Aorta (tissue), 5 donors: ENCODE measurements at places on chromosomes 16 and 17. TPM values are rescaled to one million over a fixed set of nuclear protein-coding genes. Genes with fewer than 3 reads are reported as not detected.

CHST6 gene
- polyA plus RNA-seq: 0.88 TPM

IGF2BP1 gene
- polyA plus RNA-seq: 0.13 TPM

TNP2 gene
- not detected for polyA plus RNA-seq

TMEM107 gene
- polyA plus RNA-seq: 9.9 TPM

GRCh38 chr16:84387021-84387420, 18.7 kb downstream of the ATP2C2 start:
- peak; percentile 59 for DNase-seq

DNA sequence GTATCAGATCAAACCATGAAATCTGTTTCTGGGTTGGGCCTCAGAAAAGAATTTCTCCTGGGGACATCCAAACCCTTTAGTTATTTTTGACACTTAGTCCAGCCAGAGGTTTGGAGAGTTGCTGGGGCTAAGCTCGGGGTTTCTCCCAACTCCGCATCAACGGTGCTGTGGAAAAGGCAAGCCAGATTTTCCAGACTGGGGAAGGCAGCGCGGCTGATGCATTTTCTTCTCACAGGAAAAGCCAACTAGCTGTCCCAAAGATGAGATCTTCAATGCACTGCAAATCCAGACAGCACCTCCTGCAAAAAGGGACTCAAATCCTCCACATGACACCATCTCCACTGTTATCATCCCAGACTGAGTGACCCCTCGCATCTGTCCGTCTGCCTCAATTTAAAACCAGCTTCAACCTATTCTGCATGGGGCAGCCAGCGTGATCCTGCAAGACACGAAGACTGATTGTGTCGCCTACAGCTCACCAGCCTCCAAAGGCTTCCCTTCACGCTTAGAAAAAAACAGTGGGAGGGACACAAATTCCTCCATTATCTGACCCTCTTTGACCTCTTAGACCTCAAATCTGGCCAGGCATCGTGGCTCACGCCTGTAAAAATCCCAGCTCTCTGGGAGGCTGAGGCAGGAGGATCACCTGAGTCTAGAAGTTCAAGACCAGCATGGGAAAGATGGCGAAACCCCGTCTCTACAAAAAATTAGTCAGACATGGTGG, 62.0 kb downstream of the GAS7 start:
- DNase-seq: no peak
